Vagina (tissue), 2 donors: ENCODE measurements at places on chromosomes 5 and 9.

DNA sequence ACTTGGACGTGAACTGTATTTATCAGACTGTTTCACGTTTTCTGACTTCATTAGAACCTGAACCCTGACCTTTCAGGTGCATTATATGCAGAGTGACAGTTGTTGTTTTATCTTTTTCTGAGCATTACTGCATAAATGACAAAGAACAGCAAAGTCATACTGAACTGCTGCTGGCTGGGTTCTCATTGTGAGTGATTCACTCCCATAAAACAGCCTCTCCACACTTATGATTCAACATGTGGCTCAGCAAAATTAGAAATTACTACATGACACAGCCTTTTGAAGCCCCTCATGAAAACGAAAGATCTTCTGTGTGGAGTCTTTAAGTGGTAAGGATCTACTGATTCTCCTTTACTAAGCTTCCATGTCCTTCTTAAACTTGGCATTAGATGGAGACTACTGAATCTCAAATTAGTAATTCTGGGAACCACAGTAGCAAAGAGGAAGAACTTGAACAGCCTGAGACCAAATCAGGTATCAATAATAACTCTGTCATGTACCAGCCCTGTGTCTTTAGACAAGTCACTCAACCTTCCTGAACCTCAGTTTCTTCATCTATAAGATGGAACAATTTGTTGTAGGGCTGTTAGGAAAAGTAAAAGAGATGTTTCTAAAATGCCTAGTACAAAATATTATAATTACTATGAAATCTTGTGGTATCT lies 172.3 kb upstream of the GNA14 start:
- no peak for DNase-seq

DNA sequence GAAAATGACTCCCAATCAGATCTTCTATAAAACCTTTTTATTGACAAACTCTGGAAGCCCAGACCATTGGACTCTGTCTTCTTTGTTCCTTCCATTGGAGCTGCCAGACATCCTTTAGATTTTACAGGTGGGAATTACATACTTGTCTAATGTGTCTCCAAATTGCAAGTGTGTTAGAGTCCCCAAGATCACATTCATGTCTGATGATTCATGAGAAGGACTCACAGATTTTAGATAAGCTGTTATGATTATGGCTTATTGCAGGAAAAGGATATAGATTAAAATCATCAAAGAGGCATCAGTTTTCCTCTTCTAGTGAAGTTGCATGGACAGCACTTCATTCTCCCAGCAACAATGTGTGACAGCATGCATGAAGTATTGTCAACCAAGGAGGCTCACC lies 70.4 kb downstream of the MUSK start:
- DNase-seq = no peak

DNA sequence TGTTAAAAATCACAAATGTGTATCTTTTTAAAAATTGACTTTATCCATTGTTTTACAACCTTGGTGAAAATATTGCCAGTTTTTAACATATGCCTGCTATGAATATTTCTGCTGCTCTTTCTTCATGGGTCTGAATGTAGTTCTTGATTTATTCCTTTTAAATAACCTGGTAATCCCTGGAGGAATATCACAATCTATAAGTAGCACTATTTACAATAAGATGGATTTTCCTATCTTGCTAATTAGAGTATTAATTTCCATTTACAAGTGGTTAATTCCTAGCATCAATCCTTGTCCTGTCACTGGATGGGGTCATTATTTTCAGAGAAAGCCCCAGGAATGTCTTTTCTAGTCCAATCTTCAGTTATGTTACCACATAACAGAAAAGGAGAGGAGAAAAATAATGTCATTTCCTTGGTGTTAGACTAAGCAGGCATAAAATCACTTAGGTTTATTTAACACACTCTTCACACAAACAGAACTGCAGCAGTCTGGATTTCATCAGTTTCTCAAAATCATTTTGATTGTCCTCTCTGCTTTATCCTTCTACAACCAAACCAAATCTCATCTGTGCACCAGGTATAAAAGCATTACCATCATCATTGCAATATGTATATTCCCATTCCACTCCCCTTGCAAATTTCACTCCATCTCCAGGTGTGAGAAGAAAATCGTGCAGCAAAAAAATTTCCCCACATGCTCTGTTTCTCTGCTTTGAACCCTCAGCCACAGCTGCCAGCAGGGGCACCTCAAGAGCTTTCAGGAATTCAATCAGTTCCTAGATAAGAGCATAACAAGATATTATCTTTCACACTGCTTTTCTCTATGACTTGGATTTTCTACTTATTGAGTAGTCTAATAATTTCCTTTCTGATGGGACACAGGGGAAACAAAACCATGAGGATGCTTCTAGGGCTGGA lies 204.1 kb downstream of the SEC61B start:
- DNase-seq = no peak

- DNase-seq = no peak
Measured at GRCh38 chr5:40441733-40442132, 238.0 kb upstream of the PTGER4 start.

DNA sequence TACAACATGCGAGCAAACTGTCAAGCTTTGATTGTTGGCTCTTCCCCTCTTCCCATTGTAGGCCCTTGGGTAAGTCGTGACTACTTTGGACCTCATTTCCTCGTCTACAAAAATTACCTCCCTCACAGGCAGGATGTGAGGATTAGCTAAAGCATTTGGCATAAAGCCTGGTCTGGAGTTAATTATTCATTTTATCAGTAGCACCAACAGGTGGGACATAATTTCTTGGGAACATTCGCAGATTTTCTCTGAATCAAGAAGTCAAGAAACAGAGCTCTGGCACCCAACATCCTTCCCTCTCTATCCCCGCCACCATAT lies 39.9 kb upstream of the SEMA6A start:
- DNase-seq = no peak

DNA sequence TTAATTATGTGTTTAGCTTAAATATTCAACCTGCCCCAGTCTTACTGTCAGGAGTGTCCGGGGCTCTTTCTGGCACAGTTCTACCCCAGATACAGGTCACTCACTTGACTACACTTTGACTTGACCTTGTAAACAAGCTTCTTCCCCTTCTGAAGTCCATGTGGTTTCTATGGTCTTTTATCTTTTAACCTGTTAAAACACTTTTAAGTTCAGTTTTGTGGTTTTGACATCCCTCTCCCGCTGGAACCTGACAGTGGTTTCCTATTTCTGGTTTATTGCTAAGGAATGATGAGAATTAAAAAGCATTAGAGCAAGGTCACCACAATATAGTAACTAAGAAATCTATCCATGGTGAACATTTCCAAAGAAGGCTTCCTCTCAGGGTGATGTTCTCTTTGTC lies 300.1 kb downstream of the TMEM167A start:
- no peak for DNase-seq

DNA sequence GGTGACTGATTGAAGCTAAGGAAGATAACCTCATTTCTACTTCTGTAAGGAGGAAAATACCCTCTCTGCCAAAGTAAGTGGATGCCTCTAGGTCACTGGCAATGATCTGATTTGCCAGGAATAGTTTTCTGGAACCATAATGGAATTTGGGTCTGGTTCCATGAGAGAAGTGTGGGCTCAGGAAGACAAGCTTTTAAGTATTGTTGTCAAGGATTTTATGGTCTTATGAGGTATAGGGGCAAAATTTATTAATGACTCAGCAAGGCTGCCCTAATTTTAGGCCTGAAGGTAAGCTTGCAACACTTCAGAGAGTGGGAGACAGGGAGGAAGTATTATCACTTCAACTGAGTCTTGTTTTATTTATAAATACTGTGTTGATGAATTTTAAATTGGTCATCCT lies 322.6 kb upstream of the ACTBL2 start:
- DNase-seq = no peak
